Naive thymus-derived CD4-positive, alpha-beta T cell (primary cell): ENCODE measurements at places on chromosomes 4 and X.

DNA sequence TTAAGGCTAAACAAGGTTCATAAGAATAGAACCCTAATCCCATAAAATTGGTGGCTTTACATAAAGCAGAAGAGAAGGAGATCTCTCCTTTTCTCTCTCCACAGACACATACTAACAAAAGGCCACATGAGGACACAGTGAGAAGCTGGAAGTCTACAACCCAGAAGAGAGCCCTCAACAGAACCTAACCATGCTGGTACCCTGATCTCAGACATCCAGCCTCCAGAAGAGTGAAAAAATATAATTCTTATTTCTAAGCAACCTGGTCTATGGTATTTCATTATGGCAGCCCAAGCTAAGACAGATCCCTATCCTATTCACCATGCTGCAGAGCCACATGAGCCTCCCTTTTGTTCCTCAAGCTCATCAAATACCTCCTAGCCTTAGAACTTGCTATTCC is 195.5 kb downstream of the ANTXR2 start:
- no peak for DNase-seq
- no peak overlapping the region for H3K27ac ChIP-seq
- H3K36me3 ChIP-seq = no peaks in the 10 kb centered on the region
- no peaks in the 10 kb centered on the region for H3K27me3 ChIP-seq

DNA sequence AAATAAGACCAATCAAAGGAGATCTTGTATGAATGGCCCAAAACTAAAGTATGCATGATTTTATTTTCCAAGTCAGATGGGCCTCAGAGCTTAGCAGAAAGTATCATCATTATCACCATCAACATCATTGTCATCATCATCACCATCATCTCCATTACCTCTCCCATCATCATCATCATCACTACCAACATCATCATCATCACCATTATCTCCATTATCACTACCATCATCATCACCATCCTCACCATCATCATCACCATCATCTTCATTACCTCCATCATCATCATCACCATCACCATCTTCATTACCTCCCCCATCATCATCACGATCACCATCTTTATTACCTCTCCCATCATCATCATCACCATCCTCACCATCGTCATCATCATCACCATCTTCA is 363.9 kb downstream of the DHRSX start:
- no peaks in the 10 kb centered on the region for H3K27me3 ChIP-seq
- no peaks in the 10 kb centered on the region for H3K36me3 ChIP-seq
- no peak overlapping the region for H3K27ac ChIP-seq
- no peak for DNase-seq
- no peaks in the 10 kb centered on the region for H3K4me1 ChIP-seq
- H3K4me3 ChIP-seq = no peak overlapping the region

- no peaks in the 10 kb centered on the region for H3K4me1 ChIP-seq
- H3K27me3 ChIP-seq = no peaks in the 10 kb centered on the region
- no peak overlapping the region for H3K4me3 ChIP-seq
- no peaks in the 10 kb centered on the region for H3K36me3 ChIP-seq
- no peak overlapping the region for H3K27ac ChIP-seq
- no peak for DNase-seq
Measured at GRCh38 chr4:111722213-111722720, 423.0 kb upstream of the FAM241A start.

GRCh38 chrX:123884809-123885408 is 25.1 kb downstream of the XIAP start:
- no peak overlapping the region for H3K27ac ChIP-seq
- H3K4me3 ChIP-seq = no peak overlapping the region
- peak; percentile 43 for DNase-seq
- H3K4me1 ChIP-seq = no peaks in the 10 kb centered on the region
- no peaks in the 10 kb centered on the region for H3K27me3 ChIP-seq

DNA sequence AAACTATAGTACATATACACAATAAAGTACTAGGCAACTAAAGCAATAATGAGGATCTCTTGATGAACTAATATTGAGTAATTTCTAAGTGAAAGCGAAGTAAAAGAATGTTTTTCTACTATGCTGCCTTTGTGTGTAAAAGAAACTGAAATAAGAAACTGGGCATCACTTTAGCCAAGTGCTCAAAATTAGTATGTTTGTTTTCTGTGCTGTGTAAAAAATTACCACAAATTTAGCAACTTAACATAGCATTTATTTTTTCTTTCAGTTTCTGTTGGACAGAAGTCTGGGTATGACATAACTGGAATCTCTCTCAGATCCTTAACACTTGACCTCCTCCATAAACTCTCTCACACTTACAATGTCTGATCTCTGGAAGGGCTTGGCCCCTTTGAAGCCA is 687.1 kb upstream of the MAGEB2 start:
- no peaks in the 10 kb centered on the region for H3K4me1 ChIP-seq
- no peaks in the 10 kb centered on the region for H3K27me3 ChIP-seq
- H3K27ac ChIP-seq = no peak overlapping the region
- no peak for DNase-seq
- no peak overlapping the region for H3K4me3 ChIP-seq
- H3K36me3 ChIP-seq = no peaks in the 10 kb centered on the region

DNA sequence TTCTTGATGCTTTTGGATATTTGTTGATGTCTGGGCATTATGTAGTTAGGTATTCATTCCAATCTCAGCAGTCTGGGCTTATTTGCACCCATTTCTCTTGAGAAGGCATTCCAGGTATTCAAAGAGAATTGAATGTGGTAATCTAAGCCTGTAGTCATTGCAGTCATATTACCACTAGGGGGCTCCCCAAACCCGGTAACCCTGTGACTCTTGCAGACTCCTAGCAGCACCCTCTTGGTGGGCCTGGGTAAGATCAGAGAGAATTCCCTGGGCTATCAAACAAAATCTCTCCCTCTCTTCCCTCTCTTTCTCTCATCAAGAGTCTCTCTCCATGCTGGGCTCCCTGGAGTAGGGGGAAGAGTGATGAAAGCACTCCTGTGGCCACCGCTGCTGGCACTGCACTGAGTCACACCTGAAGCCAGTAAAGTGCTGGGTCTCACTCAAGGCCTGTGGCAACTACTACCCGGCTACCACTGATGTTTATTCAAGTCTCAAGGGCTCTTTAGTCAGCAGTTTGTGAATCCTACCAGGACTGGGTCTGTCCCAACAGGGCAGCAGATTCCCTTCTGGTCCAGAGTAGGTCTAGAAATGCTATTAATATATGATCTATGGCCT is 187.7 kb upstream of the NUDT10 start:
- peak; percentile 7 for DNase-seq
- no peak overlapping the region for H3K27ac ChIP-seq
- no peak overlapping the region for H3K4me3 ChIP-seq

- H3K4me1 ChIP-seq = no peaks in the 10 kb centered on the region
- DNase-seq = no peak
- H3K27ac ChIP-seq = no peak overlapping the region
- H3K36me3 ChIP-seq = peaks cover 50% of the 10 kb centered on the region
- no peaks in the 10 kb centered on the region for H3K27me3 ChIP-seq
Measured at GRCh38 chrX:149495573-149496071, 9.5 kb downstream of the IDS start.

DNA sequence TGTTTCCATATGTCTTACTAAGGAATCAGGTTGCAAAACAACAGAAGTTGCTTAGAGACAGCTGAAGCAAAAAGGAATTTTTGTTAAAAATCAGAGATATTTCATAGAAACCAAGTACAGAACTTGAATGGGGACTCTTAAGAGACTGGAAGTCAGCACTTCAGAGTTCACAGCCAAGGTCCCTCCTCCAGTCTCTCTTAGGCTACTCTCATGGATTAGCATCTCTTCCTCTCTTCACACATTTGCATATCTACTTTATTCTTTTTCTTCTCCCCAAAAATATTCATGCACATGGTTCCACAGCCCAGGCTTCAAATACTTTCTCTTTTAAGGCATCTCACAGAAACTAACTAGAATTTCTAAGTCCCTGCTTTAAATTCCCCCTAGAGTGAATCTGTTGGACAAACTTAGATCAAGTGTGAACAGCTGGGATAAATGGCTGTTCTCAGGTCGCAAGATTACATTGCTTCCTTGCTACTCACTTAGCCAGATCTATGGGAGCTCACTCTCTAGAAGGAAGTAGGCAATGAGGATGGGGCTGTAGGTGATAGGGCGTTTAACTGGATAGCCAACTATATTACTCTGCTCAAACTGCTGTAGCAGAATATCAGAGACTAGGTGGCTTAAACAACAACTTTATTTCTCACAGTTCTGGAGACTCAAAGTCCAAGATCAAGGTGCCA is 73.7 kb upstream of the GALNT7 start:
- H3K27ac ChIP-seq = no peak overlapping the region
- H3K27me3 ChIP-seq = no peaks in the 10 kb centered on the region
- DNase-seq = no peak
- H3K36me3 ChIP-seq = no peaks in the 10 kb centered on the region

DNA sequence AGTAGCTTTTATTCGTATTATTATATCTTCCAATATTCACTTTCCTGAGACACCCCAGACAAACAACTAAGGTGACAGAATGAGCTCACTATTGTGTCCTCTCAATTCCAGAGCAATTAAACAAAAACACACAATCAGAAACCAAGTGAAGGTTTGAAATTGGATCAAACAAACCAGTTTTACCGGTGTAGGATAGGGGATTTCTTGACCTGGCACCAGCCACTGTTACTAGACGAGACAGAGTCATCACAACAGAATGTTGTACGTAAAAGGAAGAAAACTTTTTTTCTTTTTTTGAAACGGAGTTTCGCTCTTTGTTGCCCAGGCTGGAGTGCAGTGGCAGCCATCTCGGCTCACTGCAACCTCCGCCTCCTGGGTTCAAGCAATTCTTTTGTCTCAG is 43.7 kb downstream of the LDOC1 start:
- H3K4me3 ChIP-seq = no peak overlapping the region
- DNase-seq = no peak
- no peaks in the 10 kb centered on the region for H3K4me1 ChIP-seq
- no peaks in the 10 kb centered on the region for H3K27me3 ChIP-seq
- no peak overlapping the region for H3K27ac ChIP-seq

DNA sequence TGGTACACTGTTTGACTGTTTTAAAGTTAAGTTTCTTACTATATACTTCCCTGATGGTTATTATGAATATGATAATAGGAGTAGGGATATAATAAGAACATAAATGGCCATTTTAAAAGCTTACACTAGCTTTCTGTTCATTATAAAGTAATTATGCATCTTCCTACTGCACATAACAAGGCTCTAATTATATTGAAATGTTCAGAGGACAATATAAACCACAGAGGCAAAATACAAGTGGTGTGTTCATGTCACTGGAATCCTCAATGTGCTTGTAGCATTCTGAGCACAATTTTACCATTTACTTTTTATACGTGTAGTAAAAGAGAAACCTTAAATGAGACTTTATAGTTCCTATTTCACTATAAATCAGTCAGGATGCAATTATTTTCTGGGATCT is 268.3 kb downstream of the TMA16 start:
- H3K4me1 ChIP-seq = no peaks in the 10 kb centered on the region
- H3K27ac ChIP-seq = no peak overlapping the region
- no peak for DNase-seq
- no peaks in the 10 kb centered on the region for H3K27me3 ChIP-seq
- no peak overlapping the region for H3K4me3 ChIP-seq
- H3K36me3 ChIP-seq = no peaks in the 10 kb centered on the region

DNA sequence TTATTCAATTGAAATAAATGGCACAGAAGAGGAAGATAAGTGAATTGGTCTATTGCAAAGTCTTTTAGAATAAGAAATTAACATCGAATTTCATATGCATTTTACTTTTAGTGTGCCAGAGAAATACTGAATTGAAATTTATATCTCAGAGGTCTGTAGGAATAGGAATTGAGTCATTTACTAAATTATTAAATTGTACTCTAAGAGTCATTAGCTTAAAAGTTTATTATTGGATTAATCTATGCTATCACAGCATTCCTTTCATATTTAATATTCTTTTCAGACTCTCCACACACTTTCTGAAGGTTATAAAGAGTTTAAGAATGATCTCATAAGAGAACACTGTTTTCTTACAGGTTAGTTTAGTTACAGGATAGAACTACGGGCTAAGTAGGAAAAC is 2711.5 kb downstream of the ARAP2 start:
- H3K4me3 ChIP-seq = no peak overlapping the region
- no peak for DNase-seq
- H3K27me3 ChIP-seq = no peaks in the 10 kb centered on the region
- H3K27ac ChIP-seq = no peak overlapping the region
- no peaks in the 10 kb centered on the region for H3K36me3 ChIP-seq

DNA sequence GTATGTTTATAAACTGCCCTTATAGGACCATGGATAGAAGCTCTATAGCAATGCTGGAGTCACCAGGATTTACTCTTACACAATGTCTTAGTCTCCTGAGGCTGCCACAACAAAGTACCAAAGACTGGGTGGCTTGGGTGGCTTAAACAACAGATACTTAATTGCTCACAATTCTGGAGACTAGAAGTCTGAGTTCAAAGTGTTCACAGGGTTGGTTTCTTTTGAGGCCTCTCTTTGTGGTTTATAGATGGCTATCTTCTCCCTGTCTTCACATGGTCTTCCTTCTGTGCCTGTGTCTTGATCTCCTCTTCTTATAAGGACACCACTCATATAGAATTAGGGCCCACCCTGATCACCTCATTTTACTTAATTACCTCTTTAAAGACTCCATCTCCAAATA is 2.0 kb upstream of the TRPC3 start:
- H3K27me3 ChIP-seq = no peaks in the 10 kb centered on the region
- H3K4me1 ChIP-seq = no peaks in the 10 kb centered on the region
- DNase-seq = no peak
- no peak overlapping the region for H3K27ac ChIP-seq
- no peak overlapping the region for H3K4me3 ChIP-seq

DNA sequence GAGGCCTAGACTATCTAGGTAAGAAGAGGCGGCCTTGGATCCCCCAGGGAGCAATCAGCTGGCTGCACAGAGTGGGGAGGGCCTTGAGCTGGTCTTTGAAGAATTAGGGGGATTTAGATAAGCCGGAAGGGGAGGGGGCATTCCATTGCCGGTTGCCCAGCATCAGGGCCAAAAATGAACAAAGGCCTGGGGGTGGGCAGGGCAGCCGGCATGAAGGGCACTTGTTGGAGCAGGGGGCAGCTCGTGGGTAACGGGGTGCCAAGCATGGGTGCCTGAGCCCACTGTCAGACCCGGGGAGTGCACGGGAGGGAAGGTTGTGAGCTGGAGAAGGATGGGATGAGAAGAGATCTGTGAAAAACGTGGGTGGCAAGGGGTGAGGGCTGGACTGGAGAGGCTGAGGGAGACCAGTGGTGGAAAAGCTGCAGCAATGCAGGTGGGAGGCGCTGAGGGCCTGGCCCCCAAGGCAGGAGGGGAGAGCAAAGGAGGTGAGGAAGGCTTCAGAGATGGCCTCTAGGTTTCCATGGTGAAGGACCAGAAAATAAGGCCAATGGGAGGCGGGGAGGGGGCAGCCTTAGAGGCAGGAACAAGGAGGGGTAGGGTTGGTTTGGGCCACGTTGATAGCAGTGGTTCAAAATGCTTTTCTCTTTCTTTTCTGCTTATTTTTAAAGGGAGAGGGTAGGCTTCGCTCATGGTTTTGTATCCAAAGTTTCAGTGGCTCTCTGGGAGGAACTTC is 8.6 kb downstream of the KLF3 start:
- DNase-seq = no peak
- H3K4me1 ChIP-seq = peaks cover 90% of the 10 kb centered on the region
- H3K36me3 ChIP-seq = no peaks in the 10 kb centered on the region
- no peak overlapping the region for H3K4me3 ChIP-seq
- peak overlapping the region; percentile 98 for H3K27ac ChIP-seq
- H3K27me3 ChIP-seq = no peaks in the 10 kb centered on the region
